Sigmoid colon (tissue), 7 donors: ENCODE measurements at places on chromosomes 12 and 14. TPM values are rescaled to one million over a fixed set of nuclear protein-coding genes. Genes with fewer than 3 reads are reported as not detected.

- no peak for DNase-seq
Observed at GRCh38 chr14:64253672-64254071, 40.5 kb downstream of the ESR2 start.

DNA sequence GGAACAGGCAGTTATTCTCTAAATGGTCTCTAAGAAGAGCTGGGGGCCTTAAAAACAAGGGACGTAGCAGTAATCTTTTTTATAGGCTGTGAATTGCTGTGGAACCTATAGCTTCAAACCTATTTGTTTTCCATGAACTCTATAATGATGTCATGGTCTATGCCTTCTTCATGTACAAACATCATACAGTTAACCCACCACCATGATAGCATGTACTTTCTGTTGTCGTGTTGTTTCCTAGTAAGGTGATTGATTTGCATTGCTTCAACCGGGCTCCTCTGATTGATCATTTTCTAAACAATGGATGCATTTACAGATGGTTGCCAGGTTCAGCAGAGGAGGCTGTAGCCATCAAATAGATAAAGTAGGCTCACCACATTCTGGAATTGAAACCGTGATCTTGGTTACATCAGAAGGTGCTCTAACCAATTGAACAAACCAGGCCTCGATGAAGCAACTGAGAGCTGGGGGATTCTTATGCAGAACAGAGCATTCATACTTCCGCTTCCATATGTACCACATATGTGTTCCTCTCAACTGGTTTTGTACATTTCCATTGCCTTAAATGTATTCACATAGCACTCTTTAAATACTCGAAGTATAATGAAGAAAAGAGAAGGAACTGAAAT is 25.6 kb upstream of the PCNX1 start:
- DNase-seq = no peak

DNA sequence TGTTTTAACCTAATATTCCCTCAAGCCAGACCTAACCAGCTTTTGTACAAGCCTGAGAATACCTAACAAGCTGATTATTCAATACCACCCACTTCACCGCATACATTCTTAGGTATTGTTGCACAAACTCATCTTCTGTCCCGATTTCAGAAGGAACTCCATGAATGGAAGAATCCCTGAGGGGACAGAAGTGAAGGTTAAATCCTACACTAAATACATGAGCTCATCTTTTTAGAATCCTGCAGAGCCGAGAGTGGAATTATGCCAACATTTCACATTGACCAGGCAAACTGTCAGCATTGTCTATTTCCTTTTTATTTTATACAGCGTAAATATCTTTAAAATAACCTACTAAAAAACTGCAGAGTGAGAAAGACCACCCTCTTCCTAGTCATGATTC is 140.7 kb upstream of the PRICKLE1 start:
- DNase-seq = no peak

- DNase-seq = peak; percentile 33
Observed at GRCh38 chr14:96084796-96085195, 45.6 kb downstream of the C14orf132 start.

DNA sequence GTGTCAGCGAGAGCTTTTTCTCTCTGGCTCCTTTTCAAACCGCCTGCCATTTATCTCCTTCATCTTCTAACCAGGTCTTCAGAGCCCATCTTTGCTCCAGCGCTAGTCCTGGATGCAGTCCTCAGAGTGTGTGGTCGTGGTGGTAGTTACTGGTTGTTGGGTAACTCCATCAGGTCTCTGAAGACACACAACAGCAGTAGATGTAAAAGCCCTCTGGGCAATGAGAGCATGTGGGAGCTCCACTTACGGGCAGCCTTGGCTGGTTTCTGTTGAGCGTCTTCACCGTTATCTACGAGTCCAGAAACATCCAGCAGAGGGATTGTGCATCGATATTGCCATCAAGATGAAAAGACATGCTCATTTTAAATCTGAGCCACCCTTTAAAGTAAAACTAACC is 61.2 kb downstream of the FBXL14 start:
- DNase-seq = no peak

DNA sequence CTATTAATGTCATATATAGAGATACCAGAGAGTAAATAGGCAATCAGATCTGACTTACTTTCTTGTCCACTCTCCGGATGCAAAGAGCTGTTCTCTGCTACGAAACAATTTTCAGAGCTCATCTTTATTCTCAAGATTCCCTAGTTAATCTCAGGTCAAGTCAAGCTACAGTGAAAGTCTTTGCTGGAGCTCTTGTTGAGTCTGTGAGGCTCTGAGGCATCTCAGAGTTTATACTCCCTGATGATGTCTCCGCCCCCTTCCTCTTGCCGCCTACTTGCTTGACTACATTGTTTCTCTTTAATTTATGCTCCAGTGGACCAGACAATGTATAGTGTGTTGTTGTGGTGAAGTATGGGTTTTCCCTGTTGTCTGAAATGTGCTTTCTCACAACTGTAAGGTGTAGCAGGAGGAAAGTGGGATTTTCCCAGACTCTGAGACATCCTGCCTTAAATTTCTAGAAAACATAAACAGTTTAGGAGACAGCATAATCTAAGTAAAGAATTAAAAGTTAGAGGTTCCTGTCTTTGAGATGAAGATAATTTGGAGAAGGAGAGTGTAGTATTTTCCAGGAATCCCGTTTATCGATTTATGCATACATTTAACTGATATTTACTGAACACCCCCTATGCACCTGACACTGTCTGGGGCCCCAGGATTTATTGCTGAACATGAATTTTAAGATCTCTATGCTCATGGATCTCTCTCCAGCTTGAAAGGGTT is at the start of gene CD69:
TSS of gene CD69 (minus strand) at position 203 of the 720 bp plus-strand sequence. CDS start at position 122, 81 bp downstream.
- no peak for DNase-seq

DNA sequence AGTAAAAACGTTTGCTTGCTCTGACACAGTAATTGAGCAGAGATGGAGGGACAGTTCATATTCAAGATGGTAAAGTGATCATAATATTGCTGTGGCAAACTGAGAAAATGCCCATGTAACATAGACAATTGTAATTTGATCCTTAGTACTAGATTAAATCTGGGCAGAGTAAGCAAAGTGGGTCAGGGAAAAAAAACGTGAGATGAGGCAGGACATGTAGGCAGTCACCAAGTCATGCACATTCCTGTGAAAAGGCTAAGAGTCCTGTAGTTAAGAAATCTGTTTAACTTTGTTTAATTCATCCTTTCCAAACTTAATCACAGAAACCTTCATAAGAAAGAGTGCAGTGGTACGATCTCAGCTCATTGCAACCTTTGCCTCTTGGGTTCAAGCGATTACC is 16.1 kb downstream of the BTBD7 start:
- DNase-seq = no peak

DNA sequence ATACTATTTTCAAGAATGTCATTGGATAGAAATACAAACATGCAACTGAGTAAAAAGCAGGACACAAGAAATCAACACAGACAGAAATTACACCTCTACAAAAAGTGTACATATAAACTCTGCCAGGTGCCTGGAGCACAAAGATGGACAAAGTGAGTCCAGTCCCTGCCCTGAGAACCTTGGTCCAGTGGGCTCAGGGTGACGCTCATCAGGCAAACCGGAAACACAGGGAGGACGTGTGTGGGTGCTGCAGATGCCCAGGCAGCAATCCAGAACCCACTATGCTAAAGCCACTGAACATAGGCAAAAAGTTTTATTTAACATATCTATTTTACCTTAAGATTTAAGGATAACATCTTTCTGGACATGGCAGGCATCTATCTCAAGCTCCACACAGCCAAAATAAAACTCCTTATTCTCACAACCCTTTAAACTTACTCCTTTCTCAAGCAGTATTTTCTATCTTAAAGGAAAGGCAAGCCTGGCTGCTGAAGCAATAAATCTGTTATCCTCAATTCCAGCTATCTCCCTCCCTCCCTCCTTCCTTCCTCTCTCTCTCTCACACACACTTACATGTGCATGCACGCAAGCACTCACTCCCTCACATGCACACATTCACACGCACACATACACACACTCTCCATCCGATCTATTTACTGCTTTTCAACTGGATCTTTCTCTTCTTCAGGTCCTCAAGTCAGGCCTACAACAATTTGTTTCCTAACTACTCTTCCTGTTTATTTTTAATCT is 10.2 kb downstream of the PPP1R13B start:
- peak; percentile 28 for DNase-seq

- no peak for DNase-seq
Observed at GRCh38 chr12:109423392-109423791, 53.7 kb downstream of the KCTD10 start.

- no peak for DNase-seq
Observed at GRCh38 chr14:22838631-22839041, 2.3 kb downstream of the MMP14 start.

GRCh38 chr12:132222096-132222807 is 78.0 kb downstream of the NOC4L start:
- DNase-seq = no peak

DNA sequence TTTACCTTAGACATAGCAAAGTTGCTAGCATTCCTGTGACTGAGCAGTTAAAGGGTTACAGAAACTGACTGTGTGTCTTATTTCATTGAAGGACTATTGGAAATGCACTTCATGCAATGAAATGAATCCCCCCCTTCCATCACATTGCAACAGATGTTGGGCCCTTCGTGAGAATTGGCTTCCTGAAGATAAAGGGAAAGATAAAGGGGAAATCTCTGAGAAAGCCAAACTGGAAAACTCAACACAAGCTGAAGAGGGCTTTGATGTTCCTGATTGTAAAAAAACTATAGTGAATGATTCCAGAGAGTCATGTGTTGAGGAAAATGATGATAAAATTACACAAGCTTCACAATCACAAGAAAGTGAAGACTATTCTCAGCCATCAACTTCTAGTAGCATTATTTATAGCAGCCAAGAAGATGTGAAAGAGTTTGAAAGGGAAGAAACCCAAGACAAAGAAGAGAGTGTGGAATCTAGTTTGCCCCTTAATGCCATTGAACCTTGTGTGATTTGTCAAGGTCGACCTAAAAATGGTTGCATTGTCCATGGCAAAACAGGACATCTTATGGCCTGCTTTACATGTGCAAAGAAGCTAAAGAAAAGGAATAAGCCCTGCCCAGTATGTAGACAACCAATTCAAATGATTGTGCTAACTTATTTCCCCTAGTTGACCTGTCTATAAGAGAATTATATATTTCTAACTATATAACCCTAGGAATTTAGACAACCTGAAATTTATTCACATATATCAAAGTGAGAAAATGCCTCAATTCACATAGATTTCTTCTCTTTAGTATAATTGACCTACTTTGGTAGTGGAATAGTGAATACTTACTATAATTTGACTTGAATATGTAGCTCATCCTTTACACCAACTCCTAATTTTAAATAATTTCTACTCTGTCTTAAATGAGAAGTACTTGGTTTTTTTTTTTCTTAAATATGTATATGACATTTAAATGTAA is 31.5 kb downstream of the MDM2 start:
- no peak for DNase-seq

GRCh38 chr12:12891080-12891880 is at the start of gene GPRC5A:
Gene GPRC5A (plus strand): TSS chr12:12891562. CDS start chr12:12908250, 16,688 bp downstream.
- peak; percentile 95 for DNase-seq

GRCh38 chr14:77286576-77286975 is 15.6 kb upstream of the NGB start:
- no peak for DNase-seq

DNA sequence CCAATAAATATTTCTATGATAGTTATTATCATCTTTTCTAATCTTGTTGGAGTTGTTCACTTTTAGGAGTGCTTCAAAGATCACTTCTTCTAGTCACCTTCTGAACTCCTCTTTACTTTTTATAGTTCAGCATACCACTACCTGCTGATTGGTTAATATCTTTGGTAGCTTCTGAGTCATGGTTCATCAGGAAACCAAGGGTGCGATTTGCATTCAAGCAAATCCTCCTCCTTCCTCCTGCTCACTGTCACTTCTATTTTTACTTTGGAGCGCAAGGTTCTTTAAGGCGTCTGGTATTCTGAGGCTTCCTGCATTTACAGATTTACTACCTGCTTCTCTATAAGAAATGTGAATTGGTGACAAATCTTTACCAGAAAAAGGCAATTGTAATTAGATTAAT is 24.0 kb downstream of the SYT1 start:
- no peak for DNase-seq

DNA sequence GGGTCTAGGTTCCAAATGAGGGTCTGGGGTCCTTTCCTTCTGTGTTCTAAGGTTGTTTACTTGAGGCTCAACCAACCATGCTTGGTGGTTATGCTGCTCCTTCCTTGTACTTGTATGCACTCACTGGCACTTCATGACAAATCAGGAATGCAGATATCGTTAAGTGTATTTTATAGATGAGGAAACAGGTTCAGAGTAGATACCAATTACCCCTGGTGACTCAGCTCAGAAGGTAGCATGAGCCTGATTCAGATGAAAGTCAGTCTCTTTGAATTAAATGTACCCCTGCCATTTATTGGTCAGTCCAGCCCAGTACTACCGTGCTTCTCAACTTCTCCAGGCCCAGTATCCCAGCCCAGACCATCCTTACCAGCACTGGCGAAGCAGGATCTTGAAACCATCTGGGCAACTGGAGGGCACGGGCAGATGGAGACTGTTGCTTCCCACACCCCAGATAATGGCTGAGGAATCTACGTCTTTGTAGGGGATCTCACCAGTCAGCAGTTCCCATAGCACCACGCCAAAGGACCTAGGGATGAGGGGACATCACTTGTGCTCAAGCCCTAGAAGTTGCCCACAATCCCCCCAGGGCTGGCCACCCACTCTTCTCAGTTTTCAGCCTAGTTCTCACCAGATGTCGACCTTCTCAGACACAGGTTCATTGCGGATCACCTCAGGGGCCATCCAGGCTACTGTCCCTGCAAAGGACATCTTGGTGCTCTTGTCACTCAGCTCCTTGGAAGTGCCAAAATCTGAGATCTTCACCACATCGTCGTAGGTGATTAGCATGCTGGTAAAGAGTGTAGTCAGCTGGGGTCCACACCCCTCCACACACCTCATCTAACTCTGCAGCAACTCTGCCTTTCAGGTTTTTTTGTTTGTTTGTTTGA is 14.3 kb downstream of the MAP3K12 start:
- DNase-seq = peak; percentile 61

GRCh38 chr14:58171090-58171489 is 19.1 kb upstream of the ARMH4 start:
- DNase-seq = peak; percentile 74

DNA sequence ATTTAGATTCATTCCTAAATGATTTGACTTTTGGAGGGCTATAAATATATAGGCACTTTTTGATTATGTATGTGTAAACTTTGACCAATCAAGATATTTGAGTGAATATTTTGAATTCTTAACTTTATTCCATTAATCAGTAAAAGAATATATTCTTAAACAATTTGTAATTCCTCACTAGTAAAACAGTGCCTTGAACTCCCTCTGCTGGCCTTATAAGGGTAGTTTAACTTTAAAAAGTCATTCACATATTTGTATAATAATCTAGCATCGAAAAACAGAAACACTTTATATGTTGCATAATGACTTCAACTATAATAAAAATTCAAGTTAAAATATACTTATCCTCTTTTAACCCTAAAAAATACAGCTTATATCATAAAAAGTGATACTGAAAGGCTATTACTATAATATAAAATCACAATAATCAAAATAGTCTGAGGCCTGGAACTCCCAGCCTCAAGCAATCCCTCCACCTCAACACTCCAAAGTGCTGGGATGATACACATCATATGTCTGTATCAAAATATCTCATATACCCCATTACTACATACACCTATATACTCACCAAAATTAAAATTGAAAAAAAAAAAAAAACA is 31.2 kb downstream of the CCDC59 start:
- no peak for DNase-seq

PLBD1 gene
- polyA plus RNA-seq = 24.4 TPM

CD163 gene
- polyA plus RNA-seq = 108 TPM

ORMDL2 gene
- 18.0 TPM for polyA plus RNA-seq

KCNK13 gene
- 0.60 TPM for polyA plus RNA-seq

ADAM21 gene
- 0.09 TPM for polyA plus RNA-seq

CLEC4A gene
- polyA plus RNA-seq = 5.5 TPM

SLC17A8 gene
- polyA plus RNA-seq = 2.3 TPM

IL23A gene
- polyA plus RNA-seq = not detected

BCL2L14 gene
- 21.6 TPM for polyA plus RNA-seq

PSME1 gene
- 416 TPM for polyA plus RNA-seq

CYP46A1 gene
- polyA plus RNA-seq = not detected
